ENCODE measurements at places on chromosomes 5 and 9. TPM values are rescaled to one million over a fixed set of nuclear protein-coding genes. Genes with fewer than 3 reads are reported as not detected.

Gene FUT7
- total RNA-seq = not detected

Gene DND1
- total RNA-seq = 0.15 TPM

Gene TPD52L3
- total RNA-seq = not detected

Gene GDNF
- not detected for total RNA-seq

Gene PAEP
- not detected for total RNA-seq

Gene SPOUT1
- 33.1 TPM for total RNA-seq

Gene NR4A3
- under 0.01 TPM for total RNA-seq

Gene CDC20B
- not detected for total RNA-seq

All from bronchus fibroblast of lung (primary cell).